ENCODE measurements at places on chromosomes 13 and 19.

DNA sequence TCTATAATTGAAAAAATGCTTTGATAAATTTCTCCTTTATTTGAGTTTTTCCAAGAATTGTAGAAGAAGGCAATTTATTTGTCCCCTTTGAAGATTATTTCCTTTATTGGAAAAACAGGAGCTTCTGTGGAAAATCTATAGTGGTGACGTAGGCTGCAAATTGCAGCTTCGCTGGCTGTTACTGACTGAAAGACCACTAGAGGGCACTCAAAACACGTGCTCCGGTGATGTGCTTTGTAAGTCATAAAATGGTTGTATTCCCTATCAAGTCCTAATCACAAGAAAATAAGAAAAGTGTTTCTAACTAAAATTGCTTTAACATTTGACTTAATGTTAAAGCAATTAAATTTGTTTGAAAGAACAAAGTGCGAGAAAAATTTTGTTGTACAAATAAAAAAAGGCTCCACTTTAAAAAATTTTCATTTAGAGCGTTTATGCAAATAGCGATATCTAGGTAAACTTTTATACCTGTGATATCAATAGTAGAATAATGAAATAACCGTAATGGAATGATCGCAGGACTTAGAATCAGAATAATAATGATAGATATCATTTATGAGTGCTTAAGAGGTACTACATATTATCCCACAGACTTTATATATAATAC lies 638.2 kb upstream of the SPRY2 start:
- DNase-seq = no peak

GRCh38 chr13:79988573-79988972 lies 352.4 kb downstream of the SPRY2 start:
- DNase-seq = no peak

DNA sequence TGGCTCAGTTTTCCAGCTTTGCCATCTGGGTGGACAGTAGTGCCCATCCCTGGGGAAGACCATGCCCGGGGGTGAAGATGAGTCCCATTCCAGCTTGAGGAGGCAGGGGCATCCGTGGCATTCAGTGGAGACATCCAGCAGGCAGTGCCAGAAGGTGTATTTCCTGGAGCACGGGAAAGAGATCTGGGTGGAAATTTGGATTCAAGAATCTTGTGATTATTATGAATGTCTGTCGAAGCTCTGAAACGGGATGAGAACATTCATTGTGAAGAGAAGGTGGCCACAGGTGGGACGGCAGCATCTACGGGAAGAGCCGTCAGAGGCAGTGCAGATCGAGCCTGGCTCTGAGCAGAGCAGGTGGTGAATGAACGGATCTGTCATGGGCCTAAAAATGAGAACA lies 167.3 kb upstream of the RNF113B start:
- no peak for DNase-seq

- DNase-seq = no peak
Observed at GRCh38 chr19:46478356-46478986, 7.1 kb upstream of the PNMA8A start.

GRCh38 chr19:35194012-35194984 lies 34.2 kb downstream of the FAM187B start:
- DNase-seq = no peak

GRCh38 chr13:62130062-62130970 lies 714.7 kb upstream of the PCDH20 start:
- DNase-seq = no peak

Data from activated T-cell treated with anti-CD3 and anti-CD28 coated beads for 1 hour (primary cell).